Effector memory CD8-positive, alpha-beta T cell (primary cell): ENCODE measurements at places on chromosomes 1 and 21.
A peak's percentile ranks its signal among the peaks of the same experiment; 100 is the strongest.

DNA sequence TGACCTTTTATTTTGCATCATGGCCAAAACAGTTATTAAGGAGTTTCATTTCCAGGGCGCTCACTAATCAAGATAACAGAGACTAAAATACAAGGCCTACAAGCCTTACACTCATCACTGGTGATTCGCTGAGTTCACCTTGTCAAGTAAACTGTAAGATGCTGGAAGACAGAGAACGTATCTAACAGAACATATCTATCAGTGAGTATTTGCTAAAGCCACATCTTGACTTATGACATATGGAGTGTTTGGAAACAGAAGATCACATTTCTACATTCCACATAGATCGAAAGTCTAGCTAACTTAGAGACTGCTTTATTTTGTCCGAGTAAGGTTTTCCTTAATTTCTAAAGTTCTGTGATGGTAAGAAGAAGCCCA is 506.5 kb downstream of the SMYD3 start:
- DNase-seq: no peak

- DNase-seq: no peak
These were observed 66.2 kb downstream of the ATP2B4 start for GRCh38 chr1:203692565-203693470.

DNA sequence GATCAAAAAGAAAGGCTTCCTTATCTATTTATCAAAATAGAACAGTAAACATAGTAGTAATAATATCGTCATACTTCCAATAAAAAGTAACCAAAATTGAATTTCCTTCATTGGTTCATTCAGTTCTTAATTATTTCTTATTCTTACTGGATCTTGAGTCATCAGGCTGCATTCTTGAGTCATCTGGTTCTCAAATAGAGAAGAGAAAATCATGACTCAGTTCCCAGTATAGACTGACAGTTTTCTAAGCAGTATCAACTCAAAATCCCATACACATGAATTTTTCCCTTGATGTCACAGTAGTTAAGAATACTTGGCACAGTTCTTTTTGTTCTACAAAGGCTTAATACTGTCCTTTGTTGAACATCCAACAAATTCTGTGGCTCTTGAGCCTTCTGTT is 626.9 kb upstream of the ADGRL4 start:
- no peak for DNase-seq

DNA sequence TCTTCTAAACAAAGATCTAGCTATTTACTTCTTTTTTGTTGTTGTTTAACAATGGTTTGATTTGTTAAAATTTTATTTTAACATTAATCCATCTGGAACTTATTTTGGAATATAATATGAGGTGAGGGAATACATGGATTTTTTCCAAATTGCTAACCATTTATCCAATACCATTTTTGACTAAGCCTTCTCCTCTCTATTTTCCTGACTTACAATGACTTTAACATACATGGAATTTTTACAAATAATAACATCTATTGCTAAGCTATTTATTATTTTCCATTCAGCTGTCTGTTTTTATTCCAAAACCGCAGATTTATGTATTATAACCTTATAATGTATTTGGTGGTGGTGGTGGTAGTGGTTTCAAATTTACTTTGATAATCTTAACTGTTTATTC is 420.3 kb upstream of the ADGRL2 start:
- DNase-seq: no peak

DNA sequence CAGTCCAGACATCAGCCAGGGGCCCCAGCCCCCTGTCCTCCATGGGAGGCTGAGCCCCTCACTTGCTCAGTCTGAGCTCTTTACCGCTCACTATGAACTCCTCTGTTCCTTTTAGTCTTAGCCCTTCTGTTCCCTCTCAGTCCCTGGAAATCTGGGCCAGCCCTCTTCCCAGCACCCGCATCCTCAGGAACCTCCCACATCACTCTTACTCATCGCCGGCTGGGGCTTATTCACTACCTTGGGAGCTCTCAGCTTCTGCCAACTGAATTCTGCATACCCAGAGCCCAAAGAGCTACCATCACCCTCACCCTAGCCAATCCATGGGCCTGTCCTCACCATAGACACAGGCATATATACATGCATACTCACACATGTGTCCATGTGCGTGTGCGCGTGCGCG is 11.5 kb downstream of the KNCN start:
- no peak for DNase-seq

DNA sequence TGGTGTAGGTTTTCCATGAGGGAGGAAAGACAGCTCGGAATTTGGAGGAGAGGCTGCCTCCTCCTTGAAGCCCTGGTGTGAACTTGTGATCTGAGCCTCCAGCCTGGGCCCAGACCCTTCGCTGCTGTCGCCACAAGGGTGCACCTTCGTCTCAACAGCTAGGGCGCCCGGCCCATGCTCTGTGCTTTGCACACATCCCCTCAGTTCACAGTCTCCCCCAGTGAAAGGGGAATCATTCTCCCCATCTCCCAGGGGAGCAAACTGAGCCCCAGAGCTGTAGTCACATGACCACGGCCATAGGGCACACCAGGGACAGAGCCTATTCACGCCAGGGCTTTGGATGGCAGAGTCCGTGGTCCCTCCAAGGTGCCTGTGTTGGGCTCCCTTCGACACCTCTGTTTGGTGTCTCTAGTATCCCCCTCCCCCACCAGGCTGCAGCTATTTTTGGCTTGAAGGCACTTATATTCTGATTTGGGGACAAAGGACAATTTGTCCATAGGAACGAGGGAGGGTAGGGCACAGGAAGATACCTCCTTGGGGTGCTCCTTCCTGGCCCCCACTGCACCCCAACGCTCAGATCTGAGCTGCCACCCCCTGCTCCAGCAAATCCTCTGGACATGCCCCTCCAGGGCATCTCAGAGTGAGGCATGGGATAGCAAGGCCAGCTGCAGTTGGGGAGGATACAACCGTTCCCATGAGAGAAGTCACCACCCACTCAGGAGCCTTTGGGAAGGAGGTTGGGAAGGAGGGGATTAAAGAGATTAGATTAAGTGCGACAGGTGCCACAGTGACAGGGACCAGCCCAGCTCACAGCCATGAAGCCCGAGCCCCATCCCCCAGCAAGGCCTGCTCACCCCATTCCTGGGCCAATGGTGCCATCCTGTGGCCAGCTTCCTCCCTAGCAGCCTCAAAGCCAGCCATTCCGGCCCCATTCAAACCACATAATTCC is 15.7 kb downstream of the MATN1 start:
- peak; percentile 41 for DNase-seq

- DNase-seq: no peak
These were observed 95.6 kb downstream of the ZNF644 start for GRCh38 chr1:90925928-90926869.

GRCh38 chr1:53585565-53585964 is 126.4 kb downstream of the DMRTB1 start:
- DNase-seq: no peak

DNA sequence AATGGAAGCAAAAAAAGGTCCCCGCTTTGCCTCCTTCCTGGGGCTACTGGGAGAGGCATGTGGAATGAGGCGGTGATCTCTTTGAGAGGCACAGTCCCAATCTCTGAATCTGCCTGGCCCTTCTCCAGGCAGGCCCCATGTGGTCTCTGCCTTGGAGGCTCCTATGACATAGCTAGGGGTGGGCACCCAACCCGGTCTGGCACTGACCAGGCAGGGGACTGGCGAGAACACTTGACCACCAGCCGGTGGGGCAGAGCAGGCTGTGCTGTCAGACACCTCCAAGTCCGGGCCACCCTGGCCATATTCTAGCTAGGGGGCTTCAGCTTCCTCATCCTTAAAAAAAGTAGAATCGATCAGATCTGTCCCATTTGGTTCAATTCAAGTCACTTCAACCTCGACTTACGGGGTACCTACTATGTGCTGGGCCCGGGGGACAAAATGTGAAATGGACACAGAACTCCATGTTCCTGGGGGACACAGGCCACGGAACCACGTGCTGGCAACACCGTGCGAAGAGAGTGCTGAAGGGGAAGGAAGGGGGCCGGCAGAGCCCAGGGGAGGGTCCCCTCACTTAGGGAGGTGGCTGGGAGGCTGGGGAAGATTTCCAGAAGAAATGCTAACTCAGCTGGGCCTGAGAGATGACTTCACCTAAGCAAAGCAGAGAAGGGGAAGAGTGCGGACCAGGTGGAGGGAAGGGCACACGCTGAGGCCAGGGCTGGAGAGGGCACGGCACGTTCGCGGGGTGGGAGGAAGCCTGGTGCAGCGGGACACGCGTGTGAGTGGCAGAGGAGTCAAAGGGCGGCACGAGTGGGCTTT is 33.3 kb downstream of the HSPG2 start:
- no peak for DNase-seq

DNA sequence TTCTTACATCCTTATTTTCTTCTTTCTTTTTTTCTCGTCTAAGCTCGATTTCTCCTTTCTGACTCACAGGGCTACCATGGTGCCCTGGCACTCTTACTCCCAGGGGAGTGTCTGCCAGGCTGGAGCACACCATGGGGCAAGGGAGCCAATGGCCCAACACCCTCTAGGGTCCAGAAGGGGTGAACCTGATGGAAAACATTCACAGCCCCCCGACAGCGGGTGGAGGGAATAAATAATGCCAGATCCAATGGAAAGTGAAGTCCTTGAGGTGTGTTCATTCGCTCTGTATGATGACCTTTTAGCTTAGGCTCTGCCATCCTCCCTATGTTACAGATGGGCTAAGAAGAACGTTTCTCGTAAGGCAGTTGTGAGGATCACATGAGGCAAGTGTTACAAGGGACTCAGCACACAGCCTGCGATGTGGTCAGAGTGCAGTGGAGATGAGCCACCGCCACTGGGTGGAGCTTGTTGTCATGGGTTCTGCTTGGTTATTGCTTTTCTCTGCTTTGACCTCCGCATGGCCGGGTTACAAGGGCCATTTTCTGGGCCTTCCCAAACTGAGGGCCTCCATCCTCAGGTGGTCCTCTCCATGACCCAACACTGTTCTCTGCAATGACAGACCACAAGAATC is 3.5 kb upstream of the FCMR start:
- DNase-seq: peak; percentile 67

DNA sequence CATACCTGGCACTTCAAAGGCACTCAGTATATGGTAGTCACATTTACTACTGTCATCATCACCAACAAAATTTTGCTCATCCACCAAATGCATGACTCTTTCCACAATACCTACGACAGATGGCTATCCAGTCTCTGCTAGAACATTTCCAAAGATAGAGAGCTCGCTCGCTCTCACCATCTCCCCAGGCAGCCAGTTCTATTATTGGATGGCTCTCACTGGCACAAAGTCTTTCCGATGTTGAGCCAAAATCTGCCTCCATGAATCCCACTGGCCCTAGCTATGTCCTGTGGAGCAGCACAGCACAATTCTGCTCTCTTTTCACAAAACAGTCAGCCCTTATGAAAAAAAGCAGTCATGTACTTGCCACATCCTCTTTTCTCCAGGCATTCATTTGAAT is 102.1 kb downstream of the DAB1 start:
- DNase-seq: no peak

DNA sequence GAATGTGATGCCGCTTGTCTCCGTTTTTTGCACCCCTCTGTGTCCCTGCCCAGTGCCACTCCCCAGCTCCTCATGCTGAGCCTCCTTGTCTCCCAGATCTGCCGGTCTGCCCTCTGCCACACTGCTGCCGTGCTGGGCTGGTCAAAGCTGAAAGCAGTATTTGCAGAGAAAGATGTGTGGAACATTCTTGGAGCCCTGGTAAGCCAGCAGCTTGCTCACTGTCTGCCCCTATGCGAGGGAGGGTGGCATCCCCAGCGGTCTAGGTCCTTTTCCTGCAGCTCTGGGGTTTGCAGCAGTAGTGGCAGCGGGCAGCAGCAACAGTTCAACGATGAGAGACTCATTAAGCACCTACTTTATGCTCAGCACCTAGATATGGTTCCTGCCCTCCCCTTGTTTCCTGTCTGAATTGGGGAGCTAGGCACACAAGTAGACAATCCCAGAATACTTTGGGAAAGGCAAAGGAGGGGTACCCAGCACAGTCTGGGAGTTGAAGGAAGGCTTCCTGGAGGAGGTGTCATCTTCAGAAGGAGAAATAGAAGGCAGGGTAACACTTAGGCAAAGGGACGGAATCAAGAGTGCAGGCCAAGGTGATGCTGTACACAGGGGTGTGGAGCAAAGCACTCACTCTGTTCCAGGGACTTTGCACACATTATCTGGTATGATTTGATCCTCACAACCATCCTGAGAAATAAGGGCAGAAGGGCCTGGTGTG is 63.1 kb downstream of the KIF21B start:
- DNase-seq: no peak

DNA sequence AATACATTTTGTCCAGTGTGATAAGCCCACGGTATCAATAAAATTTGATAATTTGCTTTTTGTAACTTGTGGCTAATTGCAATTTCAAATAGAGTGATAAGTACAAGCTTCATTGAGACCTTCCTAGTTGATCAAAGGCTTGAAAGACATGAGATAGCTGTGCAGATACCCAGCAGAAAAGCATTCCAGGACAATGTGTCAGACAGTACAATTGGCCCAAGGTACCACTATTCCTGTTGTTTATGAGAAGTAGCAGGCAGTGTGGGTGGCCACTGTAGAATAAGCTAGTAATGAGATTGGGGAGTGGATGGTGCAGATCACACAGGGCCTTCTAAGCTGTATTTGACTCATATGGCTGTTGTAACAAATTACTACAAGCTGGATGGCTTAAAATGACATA is 182.2 kb downstream of the AMY1C start:
- DNase-seq: no peak

DNA sequence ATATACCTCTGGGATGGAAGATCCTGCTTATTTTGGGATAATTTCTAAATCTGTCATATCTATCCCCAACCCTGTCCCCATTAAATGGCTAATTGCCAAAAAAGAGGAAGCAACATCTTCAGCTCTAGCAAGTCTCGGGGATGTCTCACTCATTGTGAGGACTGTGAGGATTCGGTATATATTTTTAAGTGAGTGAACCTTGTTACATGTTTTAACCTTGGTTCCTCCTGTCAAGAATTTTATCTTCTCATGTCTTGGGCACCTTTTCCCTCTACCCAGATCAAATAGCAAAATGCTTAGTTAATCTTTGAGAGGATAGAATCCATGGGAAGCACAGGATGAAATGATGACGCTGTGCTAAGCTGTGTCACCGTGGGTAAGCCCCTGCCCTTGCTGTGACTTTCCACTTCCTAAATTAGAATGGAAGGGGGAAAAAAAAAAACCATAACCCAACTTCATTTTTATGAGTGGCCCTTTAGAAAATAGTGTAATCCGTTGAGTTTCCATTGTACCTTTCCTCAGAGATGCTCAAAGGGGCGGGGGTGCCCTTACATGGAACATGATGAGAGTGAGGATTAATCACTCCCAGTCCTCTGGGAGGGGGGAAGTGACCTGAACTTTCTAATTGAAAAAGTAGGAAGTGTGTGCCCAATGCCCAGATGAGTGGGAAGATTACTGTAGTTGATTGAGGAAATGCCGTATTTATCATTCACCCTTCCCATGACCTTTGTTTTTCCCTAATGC is 7.6 kb downstream of the ATP1A1 start:
- DNase-seq: no peak

DNA sequence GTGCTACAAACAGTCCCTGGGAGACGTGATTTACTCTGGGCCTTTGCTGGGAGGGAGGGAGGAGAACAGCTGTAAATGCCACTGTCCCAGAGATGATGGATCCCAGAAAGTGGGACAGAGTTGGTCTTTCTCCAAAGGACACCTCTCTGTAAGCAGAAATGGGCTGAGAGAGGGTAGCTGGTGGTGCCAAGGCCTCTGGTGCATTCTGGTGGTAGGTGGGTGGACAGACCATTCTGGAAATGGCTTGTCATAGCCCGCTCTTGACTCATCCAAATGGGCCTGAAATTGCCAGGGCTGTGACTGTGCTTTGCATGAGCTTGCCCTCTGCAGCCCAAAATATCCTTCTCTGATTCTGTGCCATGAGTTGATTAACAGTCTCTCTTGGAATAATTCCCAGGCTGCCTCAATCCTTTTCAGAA is 36.1 kb downstream of the CCDC185 start:
- no peak for DNase-seq

- DNase-seq: no peak
These were observed 70.0 kb downstream of the KCTD3 start for GRCh38 chr1:215637041-215637573.
